Hematopoietic multipotent progenitor cell treated with erythropoietin and hydrocortisone succinate and interleukin-3 and kit ligand, for 6 days (in vitro differentiated cells): ENCODE measurements at places on chromosomes 16 and 17.

DNA sequence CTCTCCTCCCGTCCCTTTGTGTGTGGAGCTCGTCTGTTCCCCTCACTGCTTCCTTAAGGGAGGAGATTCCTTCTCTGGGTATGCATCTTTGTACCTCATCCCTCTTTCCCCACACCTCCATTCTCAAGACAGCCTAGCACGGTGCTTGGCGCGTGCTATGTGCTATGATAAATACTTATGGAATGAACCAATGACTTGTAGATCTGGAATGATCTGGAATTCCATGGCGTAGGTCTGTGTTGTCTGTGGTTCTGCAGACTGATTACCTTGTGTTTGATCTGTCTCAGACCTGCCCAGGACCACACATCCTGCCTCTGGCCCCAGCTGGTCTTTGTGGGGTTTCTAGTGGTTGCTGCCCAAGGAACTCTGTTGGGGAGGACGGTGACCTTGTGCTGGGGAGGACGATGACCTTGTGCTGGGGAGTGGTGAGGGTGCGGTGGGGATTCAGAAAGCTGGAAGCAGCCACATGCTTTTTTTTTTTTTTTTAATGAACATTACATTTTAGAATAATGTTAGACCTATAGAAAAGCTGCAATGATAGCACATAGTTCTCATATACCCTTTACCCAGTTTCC, 33.5 kb upstream of the ETV4 start:
- DNase-seq = no peak

DNA sequence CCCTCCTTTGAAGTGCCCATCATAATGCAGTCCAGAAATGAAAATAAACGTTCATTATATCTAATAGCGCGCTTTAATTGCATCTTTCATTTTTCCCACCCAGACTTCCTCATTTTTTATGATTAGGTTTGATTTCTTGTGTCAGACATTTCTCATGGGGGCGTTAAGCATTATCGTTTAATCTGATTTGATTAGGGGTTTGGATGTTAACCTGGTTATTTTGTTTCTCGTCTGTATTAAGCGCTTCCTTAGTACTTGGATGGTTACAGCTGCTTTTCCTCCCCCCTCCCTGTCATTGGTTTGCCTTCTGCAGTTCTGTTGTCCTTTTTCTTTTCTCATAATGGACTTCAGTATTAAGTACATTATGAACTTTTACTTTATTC, 540 bp downstream of the MFSD11 start:
- DNase-seq = peak; percentile 22

DNA sequence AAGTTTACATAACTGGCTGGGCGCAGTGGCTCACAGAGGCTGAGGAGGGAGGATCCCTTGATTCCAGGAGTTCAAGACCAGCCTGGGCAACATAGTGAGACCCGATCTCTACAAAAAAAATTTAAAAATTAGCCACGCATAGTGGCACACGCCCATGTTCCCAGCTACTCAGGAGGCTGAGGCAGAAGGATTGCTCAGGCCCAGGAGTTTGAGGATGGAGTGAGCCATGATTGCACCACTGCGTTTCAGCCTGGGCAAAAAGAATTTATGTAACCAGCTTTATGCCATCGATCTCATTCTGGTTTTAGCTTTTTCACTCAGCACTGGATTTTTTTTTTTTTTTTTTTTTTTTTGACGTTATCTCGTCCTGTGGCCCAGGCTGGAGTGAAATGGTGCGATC, 9.1 kb upstream of the CD300E start:
- no peak for DNase-seq

GRCh38 chr17:79784353-79785016, 6.5 kb downstream of the CBX2 start:
- no peak for DNase-seq

DNA sequence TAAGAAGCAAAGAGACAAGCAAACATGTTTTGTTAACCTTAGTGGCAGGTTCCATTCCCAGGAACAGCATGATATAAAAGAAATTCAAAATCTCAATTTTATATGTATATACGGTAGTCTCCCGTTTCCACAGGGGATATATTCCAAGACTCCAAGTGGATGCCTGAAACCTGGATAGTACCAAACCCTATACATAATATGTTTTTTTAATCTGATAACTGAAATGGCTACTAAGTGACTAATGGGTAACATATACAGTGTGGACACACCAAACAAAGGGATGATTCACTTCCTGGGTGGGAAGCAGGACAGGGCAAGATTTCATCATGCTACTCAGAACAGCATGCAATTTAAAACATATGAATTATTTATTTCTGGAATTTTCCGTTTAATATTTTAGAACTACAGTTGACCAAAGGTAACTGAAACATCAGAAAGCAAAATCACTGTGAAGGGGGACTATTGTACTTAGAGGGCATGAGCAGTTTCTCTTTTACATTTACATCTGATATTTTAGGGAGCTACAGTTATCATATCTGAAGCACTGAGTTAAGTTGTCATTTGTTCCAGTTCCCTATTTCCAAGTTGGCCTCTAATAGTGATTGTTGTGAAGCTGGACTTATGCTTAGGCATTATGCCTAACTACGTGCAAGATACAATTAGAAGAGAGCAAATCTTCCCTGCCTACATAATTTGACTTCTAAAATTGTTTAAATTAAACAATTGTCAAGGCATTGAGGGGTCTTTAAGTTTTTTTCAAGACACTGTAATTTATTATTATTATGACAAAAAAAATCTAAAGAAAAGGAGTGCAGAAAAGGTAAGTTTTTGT, 34.1 kb upstream of the ABCA6 start:
- no peak for DNase-seq

DNA sequence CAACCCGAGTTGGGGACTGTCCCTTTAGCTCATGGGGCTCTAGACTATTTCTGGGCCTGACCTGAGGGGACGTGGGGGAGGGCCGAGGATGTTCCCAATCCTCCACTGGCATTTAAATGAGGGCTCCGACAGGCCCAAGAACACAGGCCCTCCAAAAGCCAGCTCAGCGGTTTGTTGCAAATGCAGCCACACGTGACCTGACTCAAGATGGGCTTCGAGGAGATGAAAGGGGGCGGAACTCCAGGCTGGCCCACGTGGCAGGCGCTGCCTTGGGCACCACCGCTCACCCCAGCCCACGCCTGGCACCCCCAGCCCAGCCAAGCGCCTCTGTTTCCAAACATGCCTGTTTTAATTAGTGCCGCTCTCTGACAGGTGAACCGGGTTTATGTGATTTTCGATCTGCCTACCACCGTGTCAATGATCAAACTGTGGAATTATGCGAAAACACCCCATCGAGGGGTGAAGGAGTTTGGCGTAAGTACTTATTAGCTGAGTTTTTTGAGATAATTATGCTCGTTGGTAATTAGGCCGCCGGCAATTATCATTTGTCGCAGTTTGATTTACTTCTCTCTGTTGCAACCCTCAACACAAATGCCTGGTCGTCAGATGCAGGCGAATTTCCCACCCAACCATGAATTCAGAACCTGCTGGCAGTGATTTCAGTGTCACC, 226.7 kb downstream of the KATNIP start:
- no peak for DNase-seq

DNA sequence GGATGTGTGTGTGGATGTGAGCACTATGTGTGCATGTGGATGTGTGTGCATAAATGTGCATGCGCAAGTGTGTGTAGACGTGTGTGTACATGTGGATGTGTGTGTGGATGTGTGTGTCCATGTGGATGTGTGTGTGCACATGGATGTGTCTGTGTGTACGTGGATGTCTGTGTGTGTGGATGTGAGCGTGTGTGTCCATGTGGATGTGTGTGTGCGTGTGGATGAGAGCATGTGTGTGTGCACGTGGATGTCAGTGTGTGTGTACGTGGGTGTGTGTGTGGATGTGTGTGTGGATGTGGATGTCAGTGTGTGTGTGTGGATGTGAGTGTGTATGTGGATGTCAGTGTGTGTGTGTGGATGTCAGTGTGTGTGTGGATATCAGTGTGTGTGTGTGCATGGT, 63.6 kb upstream of the DOC2B start:
- DNase-seq = no peak

DNA sequence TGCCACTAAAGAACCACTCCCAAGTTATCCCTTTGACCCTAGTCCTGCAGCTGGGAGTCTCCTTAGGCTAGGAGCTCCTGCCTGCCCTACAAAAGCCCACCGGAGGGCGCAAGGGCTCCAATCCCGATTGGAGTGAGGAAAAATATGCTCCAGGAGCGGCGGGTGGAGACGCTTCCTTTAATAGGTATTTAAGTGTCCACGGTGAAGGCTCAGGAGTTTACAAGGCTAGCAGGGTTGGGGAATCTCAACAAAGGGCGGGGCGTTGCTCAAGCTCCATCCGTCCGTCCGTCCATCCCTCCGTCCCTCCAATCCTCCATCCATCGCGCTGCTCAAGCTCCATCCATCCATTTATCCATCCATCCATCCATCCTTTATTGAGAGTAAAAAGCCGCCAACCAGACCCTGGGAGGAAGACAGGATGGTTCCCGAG, 556 bp upstream of the SPNS1 start:
- peak; percentile 53 for DNase-seq

DNA sequence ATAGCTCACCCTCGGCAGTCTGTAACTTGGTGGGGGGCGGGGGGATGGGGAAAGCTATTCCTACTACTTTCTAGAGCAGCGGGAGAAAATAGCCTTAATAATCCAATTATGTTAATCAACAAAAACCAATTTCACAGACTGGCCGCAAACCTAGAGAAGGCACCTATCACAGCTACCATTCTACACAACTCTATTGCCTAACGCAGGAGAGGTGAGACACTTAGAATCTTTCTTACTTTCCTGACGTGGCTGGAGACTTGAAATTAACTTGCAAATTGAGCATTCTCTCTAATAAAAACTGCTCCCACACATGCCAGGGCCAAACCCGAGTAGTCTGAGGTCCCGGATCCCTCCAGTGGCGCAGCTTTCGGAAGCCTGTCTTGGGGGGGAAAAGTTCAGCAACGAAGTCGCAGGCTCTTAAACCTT, 794 bp downstream of the SMG6 start:
- peak; percentile 42 for DNase-seq

- DNase-seq = no peak
These were observed 16.9 kb downstream of the CREBBP start for GRCh38 chr16:3863587-3863986.

GRCh38 chr16:69410219-69410990, 14.0 kb upstream of the CYB5B start:
- no peak for DNase-seq

DNA sequence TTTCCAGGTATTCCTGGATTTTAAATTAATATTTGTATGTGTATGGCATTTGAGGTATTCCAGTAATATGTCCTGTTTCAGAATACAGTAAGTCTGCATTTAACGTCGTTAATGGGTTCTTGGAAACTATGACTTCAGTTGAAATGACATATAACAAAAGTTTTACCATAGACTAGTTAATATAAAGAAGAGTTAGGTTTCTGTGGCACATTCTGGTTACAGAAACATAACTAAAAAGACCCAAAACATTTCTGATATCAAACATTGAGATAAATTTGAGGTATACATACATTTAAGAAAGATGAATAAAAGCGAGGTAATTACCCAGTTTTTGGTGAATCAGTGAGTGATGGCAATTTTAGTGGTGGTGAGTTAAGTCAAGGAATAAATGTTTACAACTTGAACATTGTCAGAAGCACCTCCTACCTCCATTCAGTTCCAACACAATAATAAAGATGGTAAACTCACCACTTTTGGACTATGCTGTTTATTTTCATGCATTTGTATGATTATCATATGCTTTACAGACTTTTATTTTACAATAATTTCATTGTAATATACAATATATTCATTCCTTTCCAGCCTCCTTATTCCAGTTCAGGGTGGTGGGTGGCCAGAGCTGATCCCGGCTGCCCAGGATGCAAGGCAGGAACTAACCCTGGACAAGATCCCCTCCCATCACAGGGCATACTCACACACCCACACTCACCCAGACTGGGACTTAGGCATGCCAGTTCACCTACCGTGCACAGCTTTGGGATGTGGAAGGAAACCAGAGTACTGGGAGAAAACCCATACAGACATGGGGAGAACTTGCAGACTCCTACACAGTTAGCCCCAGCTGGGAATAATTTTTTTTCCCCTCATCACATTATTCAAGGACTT, 9.7 kb downstream of the LUC7L3 start:
- DNase-seq = no peak

DNA sequence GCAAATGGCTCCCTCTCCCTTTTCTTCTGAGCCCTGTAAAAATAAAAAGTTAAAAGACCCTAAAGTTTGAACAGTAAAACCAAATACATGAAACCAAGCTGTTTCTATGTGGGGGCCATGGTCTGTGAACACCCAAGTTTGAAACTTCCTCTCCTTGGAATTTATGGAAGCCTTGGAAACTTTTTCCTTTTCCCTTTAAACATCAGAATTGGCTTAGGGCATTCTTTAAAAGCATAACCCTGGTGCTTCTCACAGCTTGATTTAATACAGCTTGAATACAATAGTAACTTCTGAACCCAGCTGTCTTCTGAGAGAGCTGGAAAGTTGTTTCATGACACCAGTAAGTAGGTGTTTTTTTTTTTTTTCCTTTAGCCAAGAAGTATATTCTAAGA, 26.5 kb downstream of the NKD1 start:
- DNase-seq = no peak

DNA sequence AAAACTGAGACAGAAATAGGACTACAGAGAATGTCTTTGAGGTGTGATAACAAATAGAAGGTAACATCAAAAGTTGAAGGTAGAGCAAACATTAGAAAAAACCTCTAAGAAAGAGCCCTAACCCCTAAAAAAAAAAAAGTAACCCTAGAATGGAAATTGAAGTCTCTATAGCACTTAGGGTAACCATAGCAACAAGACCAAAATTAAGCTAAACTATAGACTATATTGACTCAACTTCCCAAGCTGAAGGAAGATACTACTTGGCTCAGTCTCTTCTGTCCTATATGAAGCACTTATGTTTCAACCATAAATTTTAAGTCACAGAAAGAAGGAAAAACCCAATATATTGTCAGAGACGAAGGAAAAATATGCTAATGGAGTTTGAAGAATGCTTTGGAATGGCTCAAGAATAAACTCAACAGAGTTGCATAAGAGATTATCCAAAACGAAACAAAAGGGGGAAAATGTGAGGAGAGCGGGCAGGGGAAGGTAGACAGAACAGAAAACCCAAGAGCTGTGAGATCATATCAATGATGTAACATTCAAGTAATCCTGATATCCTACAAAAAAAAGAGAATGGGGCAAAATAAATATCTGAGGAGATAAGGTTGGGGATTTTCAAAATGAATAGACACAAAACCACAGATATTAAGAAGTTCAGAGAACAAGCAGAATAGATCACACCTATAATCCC, 88.4 kb downstream of the USP32 start:
- no peak for DNase-seq

- DNase-seq = no peak
These were observed 18.1 kb upstream of the GAN start for GRCh38 chr16:81296631-81297030.
